MCF 10A (cell line): ENCODE measurements at places on chromosomes 2 and 18.

GRCh38 chr2:12300019-12300602 is 416.6 kb upstream of the TRIB2 start:
- peak; percentile 59 for DNase-seq

DNA sequence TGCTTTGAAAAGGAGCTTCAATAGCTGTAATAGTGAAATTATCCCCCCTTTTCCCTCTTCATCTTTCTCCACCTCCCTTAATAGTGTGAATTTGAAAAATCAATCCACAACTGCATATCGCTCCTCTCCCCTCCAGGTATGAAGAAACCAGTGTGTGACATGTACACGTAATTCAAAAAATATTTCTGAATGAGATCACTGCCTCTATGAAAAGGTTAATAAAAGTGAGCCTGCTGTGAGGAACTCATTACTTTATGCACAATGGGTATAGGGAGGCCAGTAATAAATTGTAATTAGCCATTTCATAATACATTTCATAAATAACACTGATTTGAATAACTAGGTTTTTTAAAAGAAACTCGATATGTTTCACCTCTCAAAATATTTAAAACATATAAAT is 209.0 kb upstream of the KYNU start:
- peak; percentile 33 for DNase-seq

- DNase-seq, result no peak
Observed at GRCh38 chr18:57148263-57148662, 1.4 kb downstream of the BOD1L2 start.

DNA sequence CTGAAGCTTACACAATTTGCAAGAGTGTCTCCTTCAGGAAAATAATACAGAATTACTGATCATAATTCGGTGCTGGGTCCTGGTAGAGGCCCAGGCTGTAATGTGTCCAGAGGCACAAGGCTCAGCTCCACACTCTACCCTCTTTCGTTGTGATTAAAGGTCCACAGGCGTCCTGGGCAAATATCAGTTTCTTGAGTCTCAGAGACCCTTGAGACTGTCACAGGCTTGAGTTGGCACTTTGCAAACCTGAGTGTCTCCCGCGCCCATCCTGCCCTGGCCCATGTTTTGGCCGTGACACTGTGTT is 46.9 kb upstream of the SMAD7 start:
- DNase-seq, result no peak

DNA sequence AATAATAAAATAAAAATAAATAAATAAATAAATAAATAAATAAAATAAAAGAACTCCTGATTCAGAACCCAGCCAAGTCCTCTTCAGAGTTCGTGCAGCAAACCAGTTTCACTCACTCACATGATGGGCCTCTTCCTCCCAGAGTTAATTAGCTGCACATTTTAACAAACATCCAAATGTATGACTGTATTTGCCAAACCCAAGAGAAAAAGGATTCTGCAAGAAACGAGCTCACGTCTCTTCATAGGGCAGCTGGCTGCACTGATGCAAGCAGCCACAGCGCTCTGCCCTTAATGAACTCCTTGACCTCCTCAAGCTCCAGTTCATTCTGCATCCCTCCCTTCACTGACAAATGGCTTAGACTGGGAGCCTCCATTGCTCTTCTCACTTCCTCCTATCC is 55.1 kb downstream of the MREG start:
- no peak for DNase-seq

GRCh38 chr2:238299803-238300202 is 11.4 kb upstream of the PER2 start:
- no peak for DNase-seq

GRCh38 chr2:240217431-240218301 is 77.2 kb upstream of the OTOS start:
- DNase-seq, result no peak

- DNase-seq, result peak; percentile 19
Observed at GRCh38 chr2:58553937-58554336, 312.8 kb upstream of the FANCL start.

- no peak for DNase-seq
Observed at GRCh38 chr2:10599921-10600320, 89.9 kb downstream of the NOL10 start.

- DNase-seq, result no peak
Observed at GRCh38 chr2:201937343-201937742, 96.3 kb upstream of the FZD7 start.

DNA sequence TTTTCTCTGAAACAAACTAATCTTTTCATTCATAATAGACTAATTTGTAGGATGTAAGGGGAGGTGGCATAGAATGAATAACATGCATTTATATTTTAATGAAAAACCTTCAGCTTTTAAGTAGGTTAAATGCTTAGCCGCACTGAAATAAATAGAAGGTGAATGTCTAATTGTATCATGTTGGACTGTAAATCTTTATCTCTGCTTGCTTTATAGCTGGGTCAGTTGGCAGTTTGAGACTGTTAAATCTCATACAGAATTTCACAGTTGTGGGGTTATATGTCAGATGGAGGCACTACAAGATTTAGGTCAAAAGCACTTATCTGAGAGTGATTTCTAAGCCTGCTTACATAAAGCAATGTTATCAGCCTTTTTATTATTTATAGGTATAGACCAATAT is 174.7 kb upstream of the SIX3 start:
- no peak for DNase-seq

GRCh38 chr2:122528958-122529705 is 773.7 kb downstream of the TSN start:
- DNase-seq, result no peak

GRCh38 chr2:181781078-181781786 is 100.9 kb upstream of the NEUROD1 start:
- DNase-seq, result no peak

DNA sequence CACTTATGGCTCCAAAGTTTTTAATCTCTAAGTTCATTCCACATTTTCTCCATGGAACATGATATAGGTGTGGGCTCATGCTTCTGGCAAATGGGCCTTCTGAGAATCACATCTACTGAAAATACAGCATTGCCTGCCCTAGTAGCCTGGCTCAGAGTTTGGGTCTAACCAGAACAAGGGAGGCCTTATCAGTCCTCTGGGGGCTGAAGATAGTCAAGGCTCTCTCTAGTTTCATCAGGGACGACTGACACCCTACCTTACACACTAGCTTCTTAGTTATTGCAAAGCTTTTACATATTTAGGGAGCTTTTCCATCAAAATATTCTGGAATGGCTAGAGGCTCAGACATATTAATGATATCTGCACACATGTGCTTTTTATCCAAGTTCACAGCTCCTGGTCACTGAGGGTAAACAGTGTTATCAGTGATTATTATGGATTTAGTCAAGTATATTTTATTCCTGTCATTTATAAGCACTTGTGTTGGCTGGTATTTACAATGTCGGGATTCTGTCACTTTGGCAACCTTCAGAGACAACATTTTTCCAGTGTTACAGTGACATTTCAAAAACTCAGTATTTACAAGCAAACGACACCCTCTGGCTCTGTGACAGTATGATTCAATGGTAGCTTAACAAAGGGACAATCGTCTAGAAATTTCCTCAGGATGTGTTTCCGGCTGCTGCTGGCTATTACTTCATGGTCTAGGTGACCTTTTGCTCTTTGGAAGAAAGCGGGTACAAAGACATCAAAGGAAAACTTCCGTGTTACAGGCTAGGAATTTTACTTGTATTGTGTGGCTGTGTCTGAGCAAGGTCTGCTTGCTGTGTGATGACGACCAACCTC is 200.6 kb downstream of the TCF4 start:
- no peak for DNase-seq

- peak; percentile 88 for DNase-seq
Observed at GRCh38 chr2:27446057-27446456, 3.9 kb downstream of the KRTCAP3 start.

GRCh38 chr18:54192900-54193299 is 31.6 kb downstream of the MBD2 start:
- no peak for DNase-seq

GRCh38 chr18:47248115-47248603 is 3.3 kb downstream of the SKOR2 start:
- DNase-seq, result no peak

GRCh38 chr2:5231287-5231686 is 460.9 kb upstream of the SOX11 start:
- no peak for DNase-seq

- no peak for DNase-seq
Observed at GRCh38 chr2:237638176-237638575, 10.8 kb downstream of the LRRFIP1 start.

DNA sequence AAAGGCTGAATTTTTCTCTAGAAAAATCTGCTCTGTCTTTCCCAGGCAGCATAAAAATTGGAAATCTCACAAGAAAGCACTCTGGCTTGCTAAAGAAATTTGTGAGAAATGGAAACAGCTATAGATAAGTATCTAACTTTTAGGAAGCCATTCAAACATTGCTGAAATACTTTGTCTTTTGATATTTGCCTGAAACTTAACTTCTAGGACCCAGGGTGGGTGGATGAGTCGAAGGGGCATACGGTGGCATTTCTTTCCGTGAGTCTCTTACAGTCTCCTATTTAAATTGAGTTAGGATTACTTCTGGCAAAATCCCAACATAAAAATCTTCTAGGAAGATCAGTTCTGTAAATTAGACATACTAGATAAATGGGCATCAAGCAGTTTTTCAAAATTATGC is 532 bp upstream of the COL3A1 start:
- DNase-seq, result no peak

- DNase-seq, result no peak
Observed at GRCh38 chr18:13147130-13147529, 71.4 kb upstream of the LDLRAD4 start.

DNA sequence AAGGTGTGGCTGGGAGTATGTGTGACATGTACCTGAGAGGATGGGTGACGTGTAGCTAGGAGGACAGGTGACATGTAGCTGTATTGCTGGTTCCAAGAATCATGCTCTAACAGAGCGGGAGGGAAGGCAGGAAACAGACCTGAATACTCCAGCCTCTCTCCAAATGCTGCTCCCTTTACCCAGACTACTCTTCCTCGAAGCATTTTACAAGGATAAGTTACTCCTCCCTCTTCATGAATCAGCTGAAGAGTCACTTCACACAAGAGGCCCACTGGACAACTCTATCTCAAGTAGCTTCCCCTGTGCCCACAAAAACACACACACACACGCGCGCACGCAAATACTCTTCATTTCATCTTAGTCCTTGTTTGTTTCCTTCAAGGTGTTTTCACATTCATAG is 52.6 kb upstream of the KIDINS220 start:
- no peak for DNase-seq

GRCh38 chr2:200617156-200618053 is 31.6 kb downstream of the AOX1 start:
- DNase-seq, result no peak

DNA sequence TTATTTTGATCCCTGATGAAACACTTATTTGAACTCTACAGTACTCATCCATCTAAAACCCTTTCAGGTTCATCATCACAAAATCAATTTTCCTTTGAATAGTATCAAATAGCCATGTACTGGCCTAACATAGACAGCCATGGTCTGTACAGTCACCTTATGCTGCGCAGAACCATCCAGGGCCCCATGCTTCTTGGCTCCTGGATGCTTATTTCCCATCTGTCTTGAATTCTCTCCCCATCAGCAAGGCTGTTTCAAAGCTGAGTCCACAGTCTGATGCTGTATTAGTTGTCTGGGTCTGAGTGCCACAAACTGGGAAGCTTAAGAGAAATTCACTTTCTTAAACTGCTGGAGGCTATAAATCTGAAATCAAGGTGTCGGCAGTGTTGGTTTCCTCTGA is 290.2 kb downstream of the OSR1 start:
- DNase-seq, result no peak

DNA sequence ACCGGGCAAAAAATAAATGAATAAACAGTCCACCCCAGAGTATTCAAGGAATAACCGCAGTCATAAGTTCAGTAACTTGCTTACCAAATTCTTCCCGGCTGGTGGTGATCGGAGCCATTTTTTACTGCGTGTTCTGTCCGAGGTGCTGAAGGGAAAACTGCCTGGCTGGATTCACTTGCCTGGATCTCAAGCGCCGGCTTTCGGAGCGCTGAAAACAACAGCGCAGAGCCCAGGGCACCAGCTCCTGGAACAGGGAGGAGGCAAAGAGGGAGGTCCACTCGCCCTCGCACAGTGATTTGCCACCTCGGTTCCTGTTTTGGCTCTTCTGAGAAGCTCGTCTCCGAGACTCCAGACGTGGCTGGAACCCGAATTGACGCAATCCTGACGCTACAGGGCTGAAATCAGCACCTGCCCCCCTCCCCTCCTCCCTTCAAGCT is at the start of gene SYT4:
SYT4 (minus strand) TSS at position 327 of the 437 bp plus-strand sequence; CDS start at position 118, 209 bp downstream.
- DNase-seq, result peak; percentile 56

DNA sequence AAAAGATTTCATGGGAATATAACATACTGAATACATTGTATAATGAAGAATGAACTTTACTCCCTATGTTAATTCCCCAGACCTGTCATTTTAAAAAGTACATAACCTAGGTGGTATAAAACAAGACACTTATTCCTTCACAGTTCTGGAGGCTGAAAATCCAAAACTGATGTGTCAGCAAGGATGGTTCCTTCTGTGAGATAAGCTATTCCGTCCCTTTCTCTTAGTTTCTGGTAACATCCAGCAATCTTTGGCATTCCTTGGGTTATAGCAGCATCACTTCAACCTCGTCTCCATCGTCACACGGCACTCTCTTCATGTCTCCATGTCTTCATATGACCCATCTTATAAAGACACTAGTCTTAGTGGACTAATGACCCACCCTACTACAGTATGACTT is 93.9 kb downstream of the ASXL2 start:
- DNase-seq, result no peak

DNA sequence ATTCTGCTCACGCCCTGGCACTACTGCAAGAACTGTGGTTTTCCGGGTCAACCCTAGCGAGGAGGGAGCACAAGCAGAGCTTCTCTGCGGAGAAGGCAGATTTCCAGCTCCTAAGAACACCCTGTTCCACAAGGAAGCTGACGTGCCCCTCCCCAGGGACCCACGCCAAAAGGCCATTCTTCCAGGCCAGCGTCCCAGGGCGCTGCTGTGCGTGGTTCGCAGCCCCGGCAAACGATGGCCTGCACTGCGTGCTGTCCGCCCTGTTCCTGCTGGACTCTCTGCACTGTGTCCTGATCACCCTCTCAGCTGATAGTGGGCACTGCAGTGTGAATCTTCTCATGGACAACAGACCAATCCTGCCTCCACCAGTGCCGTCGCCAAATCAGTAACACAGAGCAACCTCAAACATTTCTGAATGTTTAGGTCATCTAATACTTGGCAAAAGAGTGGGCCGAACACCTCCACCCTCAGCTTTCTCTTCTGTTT is 49.1 kb downstream of the ADI1 start:
- peak; percentile 82 for DNase-seq
